Progenitor cell of endocrine pancreas (in vitro differentiated cells): ENCODE measurements at places on chromosomes 16 and 17. TPM values are rescaled to one million over a fixed set of nuclear protein-coding genes. Genes with fewer than 3 reads are reported as not detected.
A peak's percentile ranks its signal among the peaks of the same experiment; 100 is the strongest.

DNA sequence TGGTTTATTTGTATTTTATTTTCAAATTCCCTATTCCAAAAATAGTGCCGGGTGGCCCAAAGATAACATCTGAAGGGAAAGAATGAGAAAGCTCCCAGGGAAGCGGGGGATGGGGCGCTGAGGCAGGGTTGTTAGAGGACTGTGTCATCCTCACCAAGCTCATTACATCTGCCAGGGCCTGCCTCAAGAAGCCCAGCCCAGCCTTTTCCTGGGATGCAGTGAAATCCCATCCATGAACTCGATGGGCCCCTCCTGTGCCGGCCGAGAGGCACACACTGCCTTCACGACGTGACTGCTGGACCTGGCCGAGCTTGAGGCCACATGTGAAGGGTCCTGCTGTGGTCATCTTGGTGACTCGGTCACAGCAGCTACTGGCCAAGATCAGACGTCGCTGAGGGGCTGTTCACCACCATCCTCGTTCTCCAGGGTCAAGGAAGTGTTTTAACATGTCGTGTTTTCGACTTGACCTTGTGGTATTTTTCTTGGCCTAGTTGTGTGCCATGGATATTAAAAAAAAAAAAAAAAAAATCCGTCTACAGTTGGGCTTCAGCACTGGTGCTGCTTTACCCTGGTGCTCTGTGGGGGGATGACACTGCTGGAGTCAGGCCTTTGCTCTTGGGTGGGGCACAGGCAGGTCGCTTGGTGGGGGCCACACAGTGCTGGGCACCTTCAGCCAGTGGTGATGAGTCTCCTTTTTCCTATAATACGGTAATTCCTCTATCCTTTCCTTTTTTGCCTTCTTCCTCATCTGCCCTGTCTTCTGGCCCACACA lies 4.9 kb downstream of the TIMM22 start:
- no peak for DNase-seq
- H3K36me3 ChIP-seq: peaks cover 11% of the 10 kb centered on the region

DNA sequence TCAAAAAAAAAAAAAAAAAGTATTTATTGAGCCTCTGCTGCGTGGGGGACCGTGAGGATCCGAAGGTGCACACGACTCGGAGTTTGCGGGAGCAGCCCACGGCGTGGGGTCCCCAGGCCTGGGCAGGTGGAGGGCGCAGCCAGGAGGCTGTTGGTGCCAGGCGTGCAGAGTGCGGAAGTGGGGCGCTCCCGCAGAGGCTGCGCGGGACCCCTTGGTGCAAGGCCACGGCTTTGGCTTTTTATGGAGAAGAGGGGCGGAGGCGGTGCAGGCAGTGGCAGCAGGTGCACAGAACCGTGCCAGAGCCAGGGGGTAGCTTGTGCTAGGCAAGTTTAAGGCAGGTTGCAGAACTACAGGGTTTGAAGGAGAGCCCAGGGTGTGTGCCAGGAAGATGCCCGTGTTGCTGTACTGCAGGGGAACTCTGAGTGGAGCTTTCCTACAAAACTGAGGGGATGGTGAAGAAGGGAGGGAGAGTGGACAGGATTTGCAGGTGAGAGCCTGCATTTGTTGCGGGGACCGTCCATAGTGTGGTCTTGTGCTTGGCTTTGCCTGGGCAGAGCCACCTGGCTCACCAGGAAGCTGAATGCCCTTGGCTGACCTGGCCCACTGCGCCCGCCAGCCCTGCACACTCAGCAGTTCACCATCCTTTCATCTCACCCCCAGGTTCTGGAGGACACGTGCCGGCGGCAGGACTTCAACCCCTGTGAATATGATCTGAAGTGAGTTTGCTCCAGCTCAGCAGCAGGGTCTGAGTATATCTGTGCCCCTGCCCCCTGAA lies 1.3 kb downstream of the ASPSCR1 start:
- DNase-seq: no peak
- no peaks in the 10 kb centered on the region for H3K36me3 ChIP-seq
- peak overlapping the region; percentile 86 for H3K27ac ChIP-seq
- peaks cover 10% of the 10 kb centered on the region for H3K27me3 ChIP-seq
- H3K4me3 ChIP-seq: peak overlapping the region; percentile 71
- H3K4me1 ChIP-seq: peaks cover 2% of the 10 kb centered on the region

DNA sequence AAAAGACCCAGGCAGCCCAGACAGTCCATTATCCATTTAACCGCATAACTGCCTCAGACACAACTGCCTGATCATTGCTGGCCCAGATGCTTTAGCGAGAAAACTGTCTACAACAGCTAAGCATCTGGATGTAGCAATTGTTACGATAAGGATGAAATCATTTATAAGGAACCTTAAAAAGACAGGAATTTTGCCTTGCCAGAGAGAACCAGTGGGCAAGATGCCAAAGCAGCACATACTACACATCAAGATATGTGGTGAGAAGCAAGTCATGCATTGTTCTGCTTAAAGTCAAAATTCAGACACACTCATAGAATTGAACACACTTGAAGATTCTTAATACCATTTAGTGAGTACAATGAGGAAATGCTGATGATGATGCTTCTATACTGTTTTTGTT lies 1525.3 kb downstream of the CDH8 start:
- no peaks in the 10 kb centered on the region for H3K27me3 ChIP-seq
- peaks cover 2% of the 10 kb centered on the region for H3K4me1 ChIP-seq
- no peak overlapping the region for H3K27ac ChIP-seq
- no peak for DNase-seq
- no peaks in the 10 kb centered on the region for H3K36me3 ChIP-seq

DNA sequence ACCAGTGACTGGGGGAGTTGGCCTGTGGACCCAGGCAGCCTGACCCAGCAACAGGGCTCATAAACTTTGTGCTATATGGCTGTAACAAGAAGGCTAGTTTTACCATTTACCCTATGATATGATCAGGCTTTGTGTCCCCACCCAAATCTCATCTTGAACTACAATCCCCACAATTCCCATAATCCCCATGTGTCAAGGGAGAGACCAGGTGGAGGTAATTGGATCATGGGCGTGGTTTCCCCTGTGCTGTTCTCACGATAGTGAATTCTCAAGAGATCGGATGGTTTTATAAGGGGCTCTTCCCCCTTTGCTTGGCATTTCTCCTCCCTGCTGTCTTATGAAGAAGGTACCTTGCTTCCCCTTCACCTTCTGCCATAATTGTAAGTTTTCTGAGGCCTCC lies 111.2 kb upstream of the NLRP1 start:
- H3K27me3 ChIP-seq: peaks cover 7% of the 10 kb centered on the region
- no peak for DNase-seq
- no peak overlapping the region for H3K27ac ChIP-seq
- no peaks in the 10 kb centered on the region for H3K36me3 ChIP-seq

DNA sequence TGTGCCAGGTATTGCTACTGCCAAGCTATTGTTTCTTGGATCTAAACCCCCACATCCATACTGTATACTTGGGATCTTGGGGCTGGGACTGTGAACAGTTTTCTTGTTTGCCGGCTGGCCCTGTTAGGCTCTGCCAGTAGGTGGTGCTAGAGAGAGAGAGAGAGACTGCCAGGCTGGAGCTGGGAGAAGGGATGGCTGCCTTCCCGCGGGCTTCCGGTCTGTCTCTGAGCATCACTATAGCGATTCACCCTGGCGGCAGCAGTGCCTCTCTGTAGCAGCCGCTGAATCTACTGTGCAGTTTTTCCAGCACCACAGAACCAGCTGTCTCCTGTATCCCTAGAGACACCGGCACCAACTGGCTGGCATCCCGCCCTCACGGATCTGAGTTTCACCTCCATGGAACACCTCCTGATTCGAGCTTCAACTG lies 201.2 kb downstream of the UTP18 start:
- no peaks in the 10 kb centered on the region for H3K4me1 ChIP-seq
- DNase-seq: peak; percentile 37
- no peak overlapping the region for H3K27ac ChIP-seq
- H3K36me3 ChIP-seq: no peaks in the 10 kb centered on the region
- no peak overlapping the region for H3K4me3 ChIP-seq
- peaks cover 6% of the 10 kb centered on the region for H3K27me3 ChIP-seq

GRCh38 chr17:78684026-78684425 lies 98.0 kb downstream of the CYTH1 start:
- H3K27ac ChIP-seq: no peak overlapping the region
- no peaks in the 10 kb centered on the region for H3K27me3 ChIP-seq
- DNase-seq: no peak
- H3K4me1 ChIP-seq: no peaks in the 10 kb centered on the region
- no peak overlapping the region for H3K4me3 ChIP-seq

DNA sequence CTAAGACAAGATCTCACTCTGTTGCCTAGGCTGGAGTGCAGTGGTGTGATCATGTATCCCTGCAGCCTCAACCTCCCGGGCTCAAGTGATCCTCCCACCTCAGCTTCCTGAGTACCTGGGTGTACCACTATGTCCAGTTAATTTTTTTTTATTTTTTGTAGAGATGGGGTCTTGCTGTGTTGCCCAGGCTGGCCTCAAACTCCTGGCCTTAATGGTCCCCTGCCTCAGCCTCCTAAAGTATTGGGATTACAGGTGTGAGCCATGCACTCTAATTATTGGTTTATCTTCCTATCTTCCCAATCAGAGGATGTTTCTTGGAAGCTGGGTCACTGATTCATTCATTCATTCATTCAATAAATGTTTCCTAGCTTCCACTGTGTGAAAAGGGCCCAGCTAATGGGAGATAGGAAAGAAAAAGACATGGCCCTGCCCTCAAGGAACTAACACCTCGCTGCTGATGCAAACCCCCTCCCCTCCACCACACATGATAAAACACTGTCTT lies 8.5 kb downstream of the ASPHD1 start:
- peaks cover 4% of the 10 kb centered on the region for H3K36me3 ChIP-seq
- no peak for DNase-seq
- H3K4me3 ChIP-seq: no peak overlapping the region
- peaks cover under 1% of the 10 kb centered on the region for H3K27me3 ChIP-seq

DNA sequence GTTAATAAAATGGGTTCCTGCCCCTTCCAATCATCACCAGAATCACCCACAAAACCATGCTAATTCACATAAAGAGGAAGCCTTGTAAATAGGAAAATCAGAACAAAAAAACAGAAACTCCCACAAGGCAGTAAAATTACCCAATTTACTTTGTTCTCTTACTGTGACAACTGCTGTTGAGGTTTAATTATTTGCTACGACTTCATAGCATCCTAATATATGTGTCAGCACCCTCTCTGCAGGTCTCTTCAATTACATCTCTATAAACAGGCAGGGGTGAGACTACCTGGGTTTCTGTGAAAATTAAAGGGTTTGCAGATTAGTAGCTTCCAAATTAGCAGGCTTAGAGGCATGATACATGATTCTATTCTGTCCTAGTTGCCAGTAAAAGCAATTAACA lies 2.7 kb downstream of the WDR59 start:
- peaks cover 4% of the 10 kb centered on the region for H3K36me3 ChIP-seq
- H3K4me1 ChIP-seq: peaks cover 5% of the 10 kb centered on the region
- peak overlapping the region; percentile 68 for H3K4me3 ChIP-seq
- DNase-seq: no peak
- no peaks in the 10 kb centered on the region for H3K27me3 ChIP-seq
- no peak overlapping the region for H3K27ac ChIP-seq

DNA sequence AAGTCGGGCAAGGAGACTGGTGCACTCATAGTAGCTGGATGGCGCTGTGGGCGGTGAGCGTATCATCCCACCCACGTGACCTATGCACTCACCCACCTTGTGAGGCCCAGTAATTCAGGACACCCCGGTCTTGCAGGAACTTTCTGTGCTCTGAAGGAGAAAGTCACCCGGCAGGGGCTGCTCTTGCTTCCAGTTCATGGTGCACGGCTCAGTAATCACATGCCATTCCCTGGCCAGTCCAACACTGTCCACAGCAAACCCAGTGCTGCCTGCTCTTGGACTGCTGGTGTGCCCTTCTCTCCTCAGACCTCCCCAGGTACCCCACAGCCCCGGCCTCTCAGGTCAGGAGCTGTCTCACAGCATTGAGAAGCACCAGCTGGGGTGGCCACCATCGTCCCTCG lies 16.4 kb upstream of the RHBDF2 start:
- no peaks in the 10 kb centered on the region for H3K36me3 ChIP-seq
- peaks cover 39% of the 10 kb centered on the region for H3K27me3 ChIP-seq
- no peak overlapping the region for H3K27ac ChIP-seq
- H3K4me3 ChIP-seq: no peak overlapping the region

DNA sequence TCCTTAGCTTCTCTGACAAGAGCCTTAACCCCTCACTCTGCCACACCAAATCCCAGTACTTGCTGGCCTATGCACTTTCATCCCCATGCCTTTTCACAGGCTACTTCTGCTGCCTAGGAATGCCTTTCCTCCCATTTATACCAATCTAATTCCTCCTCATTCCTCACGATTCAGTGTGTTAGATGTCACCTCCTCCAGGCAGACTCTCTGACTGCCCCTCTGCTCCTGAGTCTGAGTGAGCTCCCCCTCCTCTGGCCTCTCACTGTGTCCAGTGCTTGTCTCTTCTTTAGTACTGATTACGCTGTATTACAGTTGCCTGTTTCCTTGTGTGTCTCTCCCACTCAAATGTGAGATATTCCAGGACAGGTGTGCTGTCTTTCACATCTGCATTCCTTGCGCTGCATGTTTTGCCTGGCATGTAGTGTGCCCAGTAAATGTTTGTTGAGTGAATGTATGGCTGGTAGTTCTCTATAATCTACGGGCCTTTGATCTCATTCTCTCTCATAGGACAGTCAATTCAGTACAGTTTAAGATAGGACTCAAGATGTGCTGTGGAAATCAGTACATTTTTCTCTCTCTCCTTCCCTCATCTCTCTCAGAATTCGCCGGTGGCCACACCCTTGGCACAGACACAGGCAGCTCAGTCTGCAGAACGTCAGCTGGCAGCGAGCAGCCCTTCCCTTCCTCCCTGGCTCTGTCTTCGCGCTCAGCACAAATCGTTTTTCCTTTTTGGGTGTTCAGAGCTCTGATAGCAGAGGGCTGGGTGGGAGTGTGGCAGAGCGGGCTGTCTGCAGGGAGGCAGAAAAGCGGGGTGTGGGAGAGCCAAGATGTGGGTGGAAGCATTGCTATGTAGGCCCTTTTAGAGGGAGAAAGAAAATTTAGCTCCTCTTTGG lies 18.5 kb downstream of the ARL4D start:
- peaks cover 3% of the 10 kb centered on the region for H3K4me1 ChIP-seq
- peaks cover 36% of the 10 kb centered on the region for H3K27me3 ChIP-seq
- no peak for DNase-seq
- no peak overlapping the region for H3K27ac ChIP-seq
- no peaks in the 10 kb centered on the region for H3K36me3 ChIP-seq

Gene KRTAP4-3
- not detected in 2 replicates for total RNA-seq

Gene CPHXL2
- not detected in 2 replicates for total RNA-seq

Gene CCL16
- not detected in 2 replicates for total RNA-seq

Gene UNC13D
- 2.7 and 3.1 TPM in 2 replicates for total RNA-seq

Gene CCDC78
- total RNA-seq: 2.5 and 3.2 TPM in 2 replicates
